ENCODE measurements at places on chromosomes 1 and 21.
A peak's percentile ranks its signal among the peaks of the same experiment; 100 is the strongest.

GRCh38 chr1:180343921-180344769, 114.1 kb downstream of the LHX4 start:
- no peak for DNase-seq

DNA sequence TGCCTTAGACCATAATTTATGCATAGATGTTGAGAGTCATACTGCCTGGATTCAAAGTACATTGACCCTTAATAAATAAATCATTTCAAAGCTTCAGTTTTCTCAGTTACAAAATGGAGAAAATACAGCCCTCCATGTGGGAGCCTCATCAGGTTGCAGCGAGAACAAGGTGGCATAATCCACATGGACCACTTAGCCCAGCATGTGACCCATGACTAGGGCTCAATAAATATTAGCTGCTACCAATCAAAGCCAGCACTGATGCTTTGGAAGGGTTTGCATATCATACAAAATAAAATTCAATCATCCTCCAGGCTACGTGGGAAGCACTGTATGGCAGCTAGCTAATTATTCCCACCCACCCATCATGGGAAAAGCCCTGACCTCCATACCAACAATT, 33.5 kb upstream of the RGS7 start:
- DNase-seq, result no peak

DNA sequence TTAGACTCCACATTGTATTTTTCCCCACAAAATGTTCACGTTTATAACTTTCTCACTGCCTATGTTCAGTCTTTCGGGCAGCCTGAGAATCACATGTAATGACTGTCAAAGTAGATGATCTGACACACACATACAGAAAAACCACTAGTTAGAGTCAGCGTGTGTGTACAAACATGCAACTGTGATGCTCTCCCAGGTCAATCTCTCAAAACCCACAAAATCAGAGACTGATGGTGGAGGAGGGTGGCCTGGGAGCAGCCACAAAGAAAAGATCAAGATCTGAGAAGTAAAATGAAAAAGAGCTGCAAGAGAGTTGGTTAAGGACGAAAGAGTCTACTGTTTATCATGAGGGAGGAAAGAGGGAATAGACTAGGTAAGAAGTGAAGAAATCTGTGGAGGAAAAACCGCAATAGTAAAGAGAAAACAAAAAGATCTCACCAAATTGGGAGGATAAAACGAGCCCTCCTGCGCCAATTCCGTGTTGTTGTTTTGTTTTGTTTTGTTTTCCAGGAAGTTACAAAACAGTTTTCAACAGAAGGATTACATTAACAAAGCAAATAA, 2.3 kb downstream of the EGLN1 start:
- DNase-seq, result no peak

DNA sequence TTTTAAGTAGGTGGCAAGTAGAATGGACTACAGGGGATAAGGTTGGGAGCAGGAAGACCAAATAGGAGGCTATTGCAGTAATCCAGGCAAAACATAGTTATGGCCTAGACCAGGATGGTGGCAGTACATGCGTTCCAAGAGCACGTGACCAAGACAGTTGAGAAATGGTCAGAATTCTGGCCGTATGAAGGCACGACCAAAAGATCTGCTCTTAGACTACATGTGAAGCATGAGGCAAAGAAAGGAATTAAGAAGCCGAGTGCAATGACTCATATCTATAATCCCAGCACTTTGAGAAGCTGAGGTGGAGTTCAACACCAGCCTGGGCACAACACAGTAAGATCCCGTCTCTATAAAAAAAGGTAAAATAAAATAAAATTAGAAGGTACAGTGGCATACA, 71.3 kb downstream of the LUZP1 start:
- DNase-seq, result no peak

DNA sequence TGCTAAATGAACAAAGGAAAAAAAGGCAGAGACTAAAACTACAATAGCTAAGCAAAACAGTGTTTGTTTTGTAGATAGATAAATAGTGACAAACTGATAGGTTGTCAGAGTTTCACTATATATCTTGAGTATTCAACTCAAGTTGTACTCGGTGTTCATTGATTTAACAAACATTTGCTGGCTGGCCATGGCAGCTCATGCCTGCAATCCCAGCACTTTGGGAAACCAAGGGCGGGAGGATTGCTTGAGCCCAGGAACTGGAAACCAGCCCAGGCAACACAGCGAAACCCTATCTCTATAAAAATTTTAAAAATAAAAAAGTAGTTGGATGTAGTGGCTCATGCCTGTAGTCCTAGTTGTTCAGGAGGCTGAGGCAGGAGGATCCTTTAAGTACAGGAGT, 17.3 kb downstream of the C1orf185 start:
- no peak for DNase-seq

DNA sequence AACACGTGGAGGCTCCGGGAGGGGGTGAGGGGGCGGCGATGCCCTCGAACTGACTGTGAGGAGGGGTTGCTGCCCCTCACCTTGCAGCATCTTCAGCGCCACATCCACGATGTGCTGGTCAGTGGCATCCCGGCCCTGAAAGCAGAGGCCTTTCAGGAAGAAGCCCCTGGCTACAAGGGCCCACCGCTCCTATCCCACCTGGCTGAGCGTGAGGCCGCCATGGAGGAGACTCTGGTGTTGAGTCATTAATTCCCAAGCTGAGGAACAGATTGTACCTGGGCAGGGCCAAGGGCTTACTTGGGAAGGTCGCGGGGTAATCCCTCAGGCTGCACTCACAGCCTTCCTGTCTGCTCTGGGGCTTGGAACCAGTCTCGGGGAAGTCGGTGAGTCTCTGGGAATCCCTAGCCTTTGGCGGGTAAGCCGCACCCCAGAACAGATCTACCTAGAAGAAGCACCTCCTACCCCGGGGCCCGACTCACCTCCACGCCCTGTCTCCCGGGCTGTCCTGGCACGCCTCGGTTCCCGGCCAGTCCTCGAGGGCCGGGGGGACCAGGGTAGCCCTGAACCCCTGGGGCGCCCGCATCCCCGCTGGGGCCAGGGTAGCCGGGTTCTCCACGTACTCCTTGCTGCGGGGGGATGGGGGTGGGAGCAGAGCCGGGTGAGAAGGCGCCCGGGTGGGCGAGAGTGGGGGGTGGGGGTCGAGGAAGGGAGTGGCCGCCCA, 13.9 kb downstream of the COL9A2 start:
- DNase-seq, result no peak

- no peak for DNase-seq
Observed at GRCh38 chr1:4951601-4952000, 297.2 kb downstream of the AJAP1 start.

GRCh38 chr1:25728301-25728935, 71.6 kb upstream of the SELENON start:
- DNase-seq, result no peak

GRCh38 chr1:84722794-84723193, 32.5 kb upstream of the SSX2IP start:
- no peak for DNase-seq

GRCh38 chr1:152479792-152480595, 30.6 kb upstream of the LCE5A start:
- peak; percentile 40 for DNase-seq

GRCh38 chr1:161182214-161182613, 4.9 kb upstream of the B4GALT3 start:
- DNase-seq, result peak; percentile 34

DNA sequence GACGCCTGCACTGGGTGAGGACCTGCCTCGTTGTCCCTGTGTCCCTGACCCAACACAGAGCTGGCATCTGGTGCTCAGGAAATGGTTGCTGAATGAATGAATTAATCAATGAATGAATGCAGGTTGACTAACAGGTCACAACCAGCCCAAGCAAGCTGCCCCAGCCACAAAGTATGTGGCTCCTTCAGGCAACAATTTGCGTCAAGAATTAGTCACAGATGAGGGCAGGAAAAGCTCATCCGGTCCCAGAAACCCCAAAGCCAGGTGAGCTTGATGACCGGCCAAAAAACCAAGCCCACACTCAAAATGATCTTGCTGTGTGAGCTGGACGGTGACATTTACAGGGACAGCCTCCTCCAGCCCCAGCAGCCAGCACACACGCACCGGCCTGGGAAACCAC, 40.6 kb upstream of the GPR153 start:
- no peak for DNase-seq

DNA sequence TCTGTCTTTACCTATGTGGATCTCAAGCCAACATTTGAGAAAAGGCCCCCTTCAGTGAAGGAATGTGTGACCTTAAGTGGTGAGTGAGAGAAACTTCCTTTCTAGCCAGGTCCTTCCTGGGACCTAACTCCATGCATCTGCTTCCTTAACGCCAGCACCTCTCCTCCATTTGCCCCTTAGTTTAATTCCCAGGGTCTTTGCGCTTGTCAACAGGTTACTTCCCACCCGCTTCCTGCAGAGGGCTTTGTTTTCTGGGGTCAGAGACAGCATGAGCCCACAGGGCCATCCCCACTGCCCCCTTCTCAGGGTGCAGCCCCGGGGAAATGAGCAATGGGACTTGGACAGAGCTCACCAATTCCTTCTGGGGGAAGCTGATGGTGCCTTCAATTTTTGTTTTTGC, 54.8 kb downstream of the EVA1C start:
- no peak for DNase-seq

- no peak for DNase-seq
Observed at GRCh38 chr1:17795081-17795809, 40.1 kb downstream of the ACTL8 start.

GRCh38 chr1:76330991-76331603, 256.6 kb downstream of the ST6GALNAC3 start:
- DNase-seq, result no peak

GRCh38 chr1:227902641-227902990, 45.1 kb downstream of the WNT9A start:
- DNase-seq, result no peak

DNA sequence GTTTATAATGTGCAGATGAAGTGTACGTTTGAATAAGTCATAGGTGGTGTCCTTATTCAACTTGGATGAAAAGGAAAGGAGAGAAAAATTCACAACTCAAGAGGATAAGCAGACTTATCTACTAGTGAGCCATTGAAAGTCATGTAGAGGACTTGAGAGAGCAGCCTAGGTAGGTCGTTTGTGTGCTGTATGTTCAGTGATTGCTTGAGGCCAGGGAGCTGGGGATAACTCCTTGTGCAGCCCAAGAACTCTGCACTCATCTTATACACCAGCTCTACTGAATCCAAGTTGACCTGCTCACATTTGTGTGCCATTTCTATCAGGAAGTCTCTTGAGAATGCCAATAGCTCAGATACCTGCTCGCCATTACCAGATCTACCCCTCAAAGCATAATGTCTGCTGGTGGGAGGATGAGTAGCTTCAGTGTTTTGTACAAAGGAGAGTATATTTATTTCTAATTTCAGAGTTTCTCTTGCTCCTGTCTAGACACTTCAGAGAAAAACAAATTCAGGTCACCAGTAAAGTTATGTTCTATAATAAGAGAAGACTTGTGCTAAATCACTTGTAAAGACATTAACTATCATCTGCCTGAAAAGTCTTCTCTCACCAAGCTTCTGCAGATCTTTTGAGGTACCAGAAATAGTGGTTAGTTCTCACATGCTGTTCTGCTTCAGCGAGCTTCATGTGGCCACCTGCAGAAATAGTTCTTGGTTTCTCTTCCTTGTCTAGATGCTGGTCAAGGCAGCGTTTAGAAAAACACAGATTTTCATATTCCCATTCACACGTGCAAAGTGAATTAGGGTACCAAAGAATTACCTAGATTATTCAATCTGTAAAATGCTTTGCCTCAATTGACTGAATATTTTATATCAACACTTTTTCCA, 10.8 kb downstream of the S1PR1 start:
- no peak for DNase-seq

- DNase-seq, result no peak
Observed at GRCh38 chr21:26834181-26834905, 10.9 kb downstream of the ADAMTS1 start.

GRCh38 chr1:196385109-196385508, 223.1 kb downstream of the KCNT2 start:
- DNase-seq, result no peak

- DNase-seq, result no peak
Observed at GRCh38 chr1:206482611-206483010, 12.3 kb downstream of the IKBKE start.

- no peak for DNase-seq
Observed at GRCh38 chr1:93598396-93598795, 83.2 kb downstream of the BCAR3 start.

DNA sequence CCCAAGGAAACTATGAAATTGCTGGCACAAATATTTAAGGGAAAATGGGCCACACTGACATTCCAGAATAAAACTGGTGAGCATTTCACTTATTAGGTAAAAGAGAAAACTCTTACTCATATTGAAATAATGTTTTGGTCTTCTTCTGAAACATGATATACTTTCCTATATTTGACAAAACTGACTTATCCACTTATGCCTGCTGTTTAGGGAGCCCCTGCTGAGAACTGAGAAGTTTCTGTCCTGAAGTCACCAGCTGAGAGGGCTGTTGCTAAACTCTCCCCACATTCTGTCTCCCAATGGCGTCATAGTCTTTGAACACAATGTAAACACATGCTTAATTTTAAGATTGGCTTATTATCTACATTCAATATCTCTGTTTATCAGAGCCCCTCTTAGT, 46.8 kb upstream of the ZC3H11B start:
- DNase-seq, result no peak

- no peak for DNase-seq
Observed at GRCh38 chr1:232016616-232017015, 390.0 kb downstream of the DISC1 start.

- DNase-seq, result no peak
Observed at GRCh38 chr21:40416572-40416971, 430.4 kb downstream of the DSCAM start.

All from stimulated activated CD4-positive, alpha-beta T cell treated with anti-CD3 and anti-CD28 coated beads, Interleukin-1b, Interleukin-23, amount 100 ng/mL, for 24 hours (primary cell).